ENCODE measurements at places on chromosomes 3 and 15.

DNA sequence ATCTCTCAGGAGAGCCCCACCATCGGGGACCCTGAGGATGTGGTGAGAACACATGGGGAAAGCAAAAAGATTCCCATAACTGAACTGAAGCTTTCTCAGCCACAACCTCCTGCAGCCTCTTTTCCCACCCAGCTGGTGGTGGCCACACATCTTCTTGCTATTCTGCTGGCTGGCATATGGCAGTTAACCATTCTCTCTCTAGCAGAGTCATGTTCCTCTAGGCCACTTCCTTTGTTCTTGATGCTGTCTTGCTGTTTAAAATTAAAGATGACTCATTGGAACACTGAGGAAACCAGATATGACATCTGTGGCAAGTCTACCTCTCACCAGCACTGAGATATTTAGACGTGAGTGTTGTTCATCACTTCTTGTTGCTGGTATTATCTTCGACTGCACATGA, 180.3 kb upstream of the ROBO2 start:
- DNase-seq, result no peak

- no peak for DNase-seq
Observed at GRCh38 chr3:187947927-187948682, 202.8 kb upstream of the BCL6 start.

DNA sequence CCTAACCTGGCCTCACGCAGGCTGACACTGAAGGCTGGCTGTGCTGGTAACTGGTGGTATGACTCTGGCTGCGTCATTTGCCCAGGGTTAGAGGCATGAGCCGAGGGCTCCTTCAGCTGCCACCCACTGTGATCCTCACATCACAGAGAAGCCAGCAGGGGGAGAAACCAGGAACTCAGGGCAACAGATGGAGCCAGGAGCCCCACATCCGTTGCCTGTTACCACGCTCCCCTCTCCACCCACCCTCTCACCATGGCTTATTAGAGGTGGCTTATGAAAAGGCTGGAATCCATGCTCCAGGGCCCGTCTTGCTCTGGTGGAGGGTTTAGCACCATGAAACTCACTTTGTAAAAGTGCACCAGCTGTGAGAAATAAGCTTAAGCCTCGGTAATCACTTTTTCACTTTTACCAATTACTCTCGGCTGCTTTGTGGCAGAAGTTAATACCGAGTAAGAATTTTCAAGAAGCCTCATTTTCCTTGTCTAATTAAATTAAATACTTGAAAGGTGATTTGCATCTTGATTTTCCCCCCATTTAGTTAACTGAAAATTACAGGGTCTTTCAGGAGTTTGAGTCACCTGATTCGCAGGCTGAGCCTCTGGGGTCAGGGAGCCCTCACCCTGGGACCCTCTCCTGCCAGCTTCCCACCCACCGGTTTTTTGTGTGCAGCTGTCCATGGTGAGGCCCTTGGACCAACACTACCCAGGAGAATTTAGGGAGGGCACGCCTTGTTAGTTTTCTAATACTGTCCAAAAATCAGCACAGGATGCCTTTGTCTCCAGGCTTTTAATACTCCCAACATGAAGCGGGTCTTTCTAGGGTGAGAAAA, 60.9 kb downstream of the ASB7 start:
- no peak for DNase-seq

DNA sequence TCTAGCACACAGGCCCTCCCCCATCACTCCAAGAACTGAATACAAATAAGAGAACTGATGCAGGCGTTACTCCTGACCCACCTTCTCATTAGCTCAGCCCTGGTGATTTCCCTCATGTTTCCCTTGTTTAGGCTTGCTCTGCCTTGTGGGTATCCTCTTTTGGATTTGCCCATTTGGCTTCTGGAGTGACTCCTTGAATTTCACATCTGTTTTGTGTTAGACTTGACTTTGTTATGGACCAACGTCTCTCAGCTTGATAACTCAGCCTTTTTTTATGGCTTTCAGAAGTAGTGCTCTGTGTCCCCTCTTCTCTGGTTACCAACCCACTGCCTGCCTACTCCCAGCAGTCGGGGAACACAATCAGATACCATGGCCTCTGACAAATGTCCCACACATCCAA, 11.3 kb upstream of the TMOD3 start:
- DNase-seq, result no peak

DNA sequence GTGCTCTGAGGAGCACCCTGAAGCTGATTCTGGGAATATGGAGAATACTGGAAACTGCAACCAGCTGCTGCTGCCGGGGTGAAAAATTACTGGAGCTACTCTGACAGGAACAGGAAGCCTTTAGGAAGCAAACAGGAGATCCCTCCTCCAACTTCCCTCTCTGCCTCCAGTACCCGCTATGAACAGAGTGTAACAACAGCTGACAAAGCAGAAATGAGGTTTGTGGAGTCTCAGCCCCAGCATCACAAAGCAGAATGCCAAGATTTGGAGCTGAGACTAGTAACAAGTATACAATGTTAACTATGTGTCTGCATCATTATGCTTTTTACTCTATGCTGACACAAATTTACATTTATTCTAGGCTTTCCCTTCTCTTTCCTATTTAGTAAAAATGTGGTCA, 22.7 kb upstream of the PIAS1 start:
- DNase-seq, result no peak

- DNase-seq, result no peak
Observed at GRCh38 chr3:171284308-171285075, 175.7 kb downstream of the TNIK start.

- no peak for DNase-seq
Observed at GRCh38 chr3:194130807-194131589, 5.0 kb upstream of the HES1 start.

DNA sequence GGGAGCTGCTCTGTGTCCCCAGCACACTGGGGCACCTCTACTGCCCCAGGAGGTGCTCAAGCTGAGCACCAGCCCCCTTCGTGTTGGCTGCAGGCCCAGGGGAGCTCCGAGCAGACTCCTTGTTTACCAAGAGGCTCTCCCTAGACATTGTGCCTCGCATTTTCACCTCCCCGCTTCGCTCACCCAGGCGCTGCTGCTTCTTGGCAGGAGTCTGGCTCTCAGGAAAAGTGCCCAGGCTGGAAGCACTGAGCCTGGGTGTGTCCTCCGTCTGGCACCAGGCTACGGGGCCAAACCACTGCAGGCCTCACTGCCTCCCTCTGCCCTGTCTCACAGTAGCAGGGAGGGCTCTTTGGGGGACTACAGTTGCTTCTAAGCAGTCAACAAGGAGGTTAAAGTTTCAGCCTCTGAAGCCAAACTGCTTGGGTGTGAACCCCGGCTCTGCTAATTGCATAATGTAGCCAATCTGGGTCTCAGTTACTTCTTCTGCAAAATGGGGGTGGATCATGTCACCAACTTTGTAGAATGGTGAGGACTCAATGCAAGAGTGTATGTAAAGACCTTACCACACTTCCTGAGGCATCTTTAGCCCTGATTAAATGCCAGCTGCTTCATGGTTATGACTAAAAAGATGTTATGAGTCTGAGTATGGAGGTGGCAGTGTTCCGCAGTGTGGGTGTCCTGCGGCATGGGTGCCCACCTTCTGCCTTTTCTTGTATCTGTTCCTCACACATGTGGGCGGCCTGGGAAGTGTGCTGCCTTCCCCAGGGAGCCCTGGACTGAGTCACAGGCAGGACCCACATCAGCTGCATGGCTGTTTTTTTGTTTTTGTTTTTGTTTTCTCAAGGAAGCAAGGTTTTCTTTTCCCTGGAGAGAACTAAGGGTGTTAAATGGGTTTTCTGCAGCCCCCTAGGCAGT, 88.9 kb downstream of the CLSTN2 start:
- no peak for DNase-seq

DNA sequence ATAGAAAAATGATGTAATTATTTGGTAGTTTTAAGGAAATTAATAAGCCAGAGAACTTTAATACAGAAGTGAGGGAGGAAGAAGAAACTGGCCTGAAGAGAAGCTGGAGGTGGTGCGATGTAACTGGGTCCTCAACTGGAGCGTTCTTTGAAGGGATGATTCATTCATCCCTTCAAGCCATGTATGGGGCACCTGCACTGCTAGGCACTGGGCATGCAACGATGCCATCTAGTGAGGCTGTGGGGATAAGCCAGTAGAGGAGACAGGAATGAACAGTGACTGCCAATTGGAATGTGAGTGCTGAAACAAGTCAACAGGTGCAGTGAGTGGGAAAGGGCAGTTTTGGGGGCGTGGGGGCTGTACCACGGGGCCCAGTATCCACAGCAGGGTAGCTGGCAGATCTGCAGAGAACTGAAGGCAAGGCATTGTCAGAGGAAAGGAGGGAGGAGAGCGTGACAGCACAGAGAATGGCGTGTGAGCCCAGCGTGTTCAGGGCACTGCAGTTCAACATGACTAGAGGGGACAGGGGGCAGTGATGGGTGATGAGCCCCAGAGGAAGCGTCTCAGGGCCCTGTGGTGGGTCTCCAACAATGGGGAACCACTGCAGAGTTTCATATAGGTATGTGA, 3.8 kb upstream of the KIF23 start:
- DNase-seq, result no peak

DNA sequence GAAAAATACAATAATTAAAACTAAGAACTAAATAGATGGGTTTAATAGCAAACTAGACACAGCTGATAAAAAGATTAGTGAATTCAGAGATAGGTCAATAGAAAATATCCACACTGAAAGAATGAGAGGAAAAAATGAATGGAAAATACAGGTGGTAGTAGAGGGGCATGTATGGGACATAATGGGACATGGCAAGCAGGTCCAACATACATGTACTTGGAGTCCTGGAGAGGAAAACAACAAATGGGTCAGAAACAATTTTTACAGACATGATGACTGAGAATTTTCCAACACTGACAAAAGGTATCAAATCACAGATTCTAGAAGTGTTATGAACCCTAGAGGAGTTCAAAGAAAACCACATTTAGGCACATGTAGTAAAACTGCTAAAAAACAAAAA, 68.4 kb downstream of the MTHFS start:
- no peak for DNase-seq

- no peak for DNase-seq
Observed at GRCh38 chr3:184241447-184242296, 7.1 kb downstream of the ALG3 start.

DNA sequence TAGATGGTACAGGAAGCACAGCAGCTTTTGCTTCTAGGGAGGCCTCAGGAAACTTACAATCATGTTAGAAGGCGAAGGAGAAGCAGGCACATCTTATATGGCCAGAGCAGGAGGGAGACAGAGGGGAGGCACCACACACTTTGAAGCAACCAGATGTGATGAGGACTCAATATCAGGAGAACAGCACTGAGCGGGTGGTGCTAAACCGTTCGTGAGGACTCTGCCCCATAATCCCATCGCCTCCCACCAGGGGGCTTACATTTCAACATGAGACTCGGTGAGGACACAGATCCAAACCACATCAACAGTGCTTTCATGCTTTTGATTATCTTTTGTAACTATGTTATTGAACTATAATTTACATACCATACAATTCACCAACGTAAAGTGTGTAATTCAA, 7.6 kb upstream of the TMEM44 start:
- no peak for DNase-seq

GRCh38 chr3:99256788-99257187, 355.3 kb upstream of the DCBLD2 start:
- no peak for DNase-seq

- no peak for DNase-seq
Observed at GRCh38 chr3:13451301-13451673, 28.8 kb upstream of the HDAC11 start.

DNA sequence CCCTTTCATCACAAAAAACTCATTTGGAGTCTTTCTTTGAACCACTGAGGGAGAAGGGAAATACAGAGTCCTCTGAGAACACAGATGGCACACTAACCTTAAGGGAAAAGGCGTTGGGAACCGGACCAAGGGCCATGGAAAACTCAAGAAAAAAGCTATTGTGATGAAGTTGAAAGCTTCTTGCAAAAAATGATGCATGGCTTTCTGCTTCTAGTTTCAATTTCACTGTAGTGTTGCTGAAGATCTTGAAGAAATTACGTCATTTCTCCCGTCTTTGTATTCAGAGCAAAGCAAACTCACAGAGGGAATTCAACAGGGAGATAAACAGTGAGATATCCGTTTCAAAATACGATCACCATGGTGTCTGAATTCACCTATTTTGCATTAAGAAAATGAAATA, 642.3 kb upstream of the ADAMTS9 start:
- DNase-seq, result no peak

GRCh38 chr3:140167600-140168281, 232.8 kb downstream of the CLSTN2 start:
- no peak for DNase-seq

GRCh38 chr3:44902628-44903027, 28.2 kb downstream of the TGM4 start:
- no peak for DNase-seq

DNA sequence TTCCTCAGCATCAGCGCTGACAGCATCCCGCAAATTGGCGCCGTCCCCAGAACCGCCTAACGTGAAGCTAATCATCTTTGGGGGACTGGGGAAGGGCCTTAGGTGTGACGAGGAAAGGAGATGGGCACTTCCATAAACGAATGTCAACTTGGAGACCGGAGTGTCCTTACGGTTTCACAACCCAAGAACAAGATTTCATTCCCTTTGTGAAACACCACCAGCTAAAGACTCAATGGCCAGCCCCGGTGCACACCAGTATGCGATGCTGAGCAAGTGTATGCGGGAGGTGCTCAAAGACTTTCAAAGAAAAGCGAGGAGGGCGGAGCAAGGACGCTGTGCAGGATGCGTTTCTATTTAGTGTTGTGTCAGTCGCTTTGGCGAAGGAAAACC, 759 bp upstream of the TTBK2 start:
- DNase-seq, result no peak

DNA sequence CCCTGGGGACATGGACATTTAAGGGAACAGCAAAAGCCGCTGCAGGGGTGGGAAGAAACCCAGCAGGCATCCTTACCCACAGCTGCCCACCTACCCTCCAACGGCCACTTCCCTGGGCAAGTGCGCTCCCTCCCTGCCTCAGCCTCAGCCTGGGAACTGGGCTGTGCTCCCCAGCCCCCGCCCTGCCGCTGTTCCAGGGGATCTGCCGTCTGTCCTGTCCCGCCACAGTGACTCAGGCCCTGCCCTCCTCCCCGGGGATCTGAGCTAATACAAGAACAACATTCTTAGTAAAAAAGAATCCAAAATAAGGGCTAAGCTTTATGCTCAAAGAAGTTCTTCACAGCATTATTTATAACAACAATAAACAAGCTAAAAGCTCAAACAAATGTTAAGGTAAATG, 7.4 kb upstream of the IQSEC1 start:
- no peak for DNase-seq

DNA sequence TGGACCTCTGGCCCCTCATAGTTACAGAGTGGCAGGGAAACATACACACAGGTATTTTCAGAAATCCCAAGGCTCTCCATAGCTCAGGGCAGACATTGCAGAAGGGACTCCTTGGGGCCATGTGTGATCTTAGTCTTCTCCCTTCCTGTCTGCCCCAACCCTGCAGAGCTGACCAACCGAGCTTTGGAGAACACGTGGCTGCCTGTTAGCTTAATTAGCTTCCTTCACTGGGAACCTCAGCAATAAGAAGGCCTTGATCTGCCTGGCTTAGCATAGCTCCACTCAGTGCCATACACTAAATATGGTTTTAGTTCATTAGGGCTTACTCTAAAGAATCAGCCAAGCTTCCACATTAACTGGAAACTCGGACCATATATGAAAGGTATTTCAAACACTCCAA, 12.3 kb downstream of the LYZL4 start:
- DNase-seq, result no peak

- no peak for DNase-seq
Observed at GRCh38 chr3:57370341-57370740, 77.9 kb upstream of the ASB14 start.

GRCh38 chr15:85730001-85730820, 64.5 kb downstream of the KLHL25 start:
- DNase-seq, result no peak
